Calu3 (cell line): ENCODE measurements at places on chromosomes 13 and 19. TPM values are rescaled to one million over a fixed set of nuclear protein-coding genes. Genes with fewer than 3 reads are reported as not detected.

The APC2 gene
- total RNA-seq, result 0.12 and 0.44 TPM in 2 replicates

The VWA8 gene
- 13.8 and 15.2 TPM in 2 replicates for total RNA-seq

The ZNF814 gene
- total RNA-seq, result 6.8 and 8.7 TPM in 2 replicates

The MATK gene
- not detected in 2 replicates for total RNA-seq

The CPT1C gene
- total RNA-seq, result 0.57 and 1.4 TPM in 2 replicates

The GPATCH1 gene
- total RNA-seq, result 16.3 and 17.0 TPM in 2 replicates

The SLITRK5 gene
- not detected in 2 replicates for total RNA-seq
